CD4-positive, alpha-beta T cell treated with Interleukin-17A for 4 hours (primary cell): ENCODE measurements at places on chromosomes 6 and 20.
A peak's percentile ranks its signal among the peaks of the same experiment; 100 is the strongest.

GRCh38 chr6:83960664-83961063, 72.9 kb upstream of the MRAP2 start:
- no peak for DNase-seq

GRCh38 chr20:10674684-10675449, 1.1 kb upstream of the JAG1 start:
- peak; percentile 12 for DNase-seq

DNA sequence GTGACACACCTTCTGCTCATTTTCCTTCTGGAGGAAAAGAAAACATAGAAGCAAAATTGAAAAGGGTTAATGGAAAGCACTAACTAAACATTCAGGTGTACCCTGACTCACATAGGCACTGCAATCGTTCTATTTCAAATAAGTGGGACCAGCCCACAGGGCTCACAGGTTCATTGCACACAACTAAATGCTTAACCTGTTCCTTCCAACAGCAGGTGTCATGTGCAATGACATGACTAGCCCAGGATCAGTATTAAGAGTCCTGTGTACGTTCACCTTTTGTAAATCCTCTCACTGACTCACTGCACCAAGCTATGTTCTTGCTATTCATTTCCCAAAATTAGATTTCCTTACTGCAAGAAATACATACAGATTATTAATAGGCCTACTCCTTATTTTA, 151.3 kb downstream of the GMPR start:
- no peak for DNase-seq

GRCh38 chr20:61424011-61424627, 172.1 kb downstream of the CDH4 start:
- DNase-seq, result no peak

DNA sequence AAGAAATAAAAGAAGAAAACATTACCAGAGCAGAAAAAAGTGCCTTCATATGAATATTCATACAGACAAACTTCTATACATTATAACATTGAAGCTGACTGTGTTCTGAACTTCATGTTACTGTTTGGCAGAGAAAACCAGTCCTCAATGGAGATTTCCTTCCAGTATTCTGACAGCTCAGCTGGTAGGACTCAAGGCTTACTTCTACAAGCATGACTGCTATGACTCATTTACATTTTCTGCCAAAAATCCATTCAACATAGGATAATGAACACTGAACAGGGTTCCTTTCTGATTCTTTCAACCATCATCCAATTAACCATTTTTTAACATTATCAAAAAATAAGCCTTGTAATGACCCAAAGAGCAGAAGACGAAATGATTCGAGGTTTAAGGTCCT, 25.4 kb downstream of the COL9A1 start:
- DNase-seq, result no peak

DNA sequence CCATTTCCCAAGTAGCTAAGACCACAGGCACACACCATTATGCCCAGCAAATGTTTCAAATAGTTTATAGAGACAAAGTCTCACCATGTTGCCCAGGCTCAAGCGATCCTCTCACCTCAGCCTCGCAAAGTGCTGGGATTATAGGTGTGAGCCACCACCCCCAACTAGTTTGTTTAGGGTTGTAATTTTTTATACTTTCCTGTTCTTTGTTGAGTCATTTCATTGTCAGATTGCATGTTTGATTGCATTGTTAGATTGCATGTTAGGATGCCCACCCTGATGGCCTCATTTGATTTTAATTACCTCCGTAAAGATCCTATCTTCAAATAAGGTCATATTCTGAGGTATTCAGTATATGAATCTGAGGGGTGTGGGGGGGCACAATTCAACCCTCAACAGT, 73.3 kb upstream of the SASH1 start:
- DNase-seq, result no peak

- DNase-seq, result no peak
Measured at GRCh38 chr6:48986845-48987244, 476.2 kb downstream of the MMUT start.

DNA sequence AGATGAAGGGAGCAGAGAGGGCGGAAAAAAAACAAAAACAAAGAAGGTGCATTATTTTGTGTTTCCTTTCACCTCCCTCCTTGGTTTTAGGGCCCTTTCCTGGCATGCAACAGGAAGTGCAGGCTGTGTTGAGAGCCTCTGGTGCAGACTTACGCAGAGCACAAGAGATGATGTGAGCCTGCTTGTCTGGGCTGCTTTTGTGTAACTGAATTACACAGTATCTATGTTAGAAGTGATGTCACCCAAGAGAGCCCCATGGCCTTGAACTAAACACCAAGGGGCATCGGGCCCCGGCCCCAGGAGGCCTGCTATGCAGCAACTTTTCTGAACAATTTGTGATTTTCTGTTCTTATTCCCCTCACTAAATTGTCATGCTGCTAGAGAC, 25.5 kb downstream of the GNAS start:
- DNase-seq, result peak; percentile 49

- peak; percentile 78 for DNase-seq
Measured at GRCh38 chr20:24027229-24027628, 38.6 kb upstream of the GGTLC1 start.

DNA sequence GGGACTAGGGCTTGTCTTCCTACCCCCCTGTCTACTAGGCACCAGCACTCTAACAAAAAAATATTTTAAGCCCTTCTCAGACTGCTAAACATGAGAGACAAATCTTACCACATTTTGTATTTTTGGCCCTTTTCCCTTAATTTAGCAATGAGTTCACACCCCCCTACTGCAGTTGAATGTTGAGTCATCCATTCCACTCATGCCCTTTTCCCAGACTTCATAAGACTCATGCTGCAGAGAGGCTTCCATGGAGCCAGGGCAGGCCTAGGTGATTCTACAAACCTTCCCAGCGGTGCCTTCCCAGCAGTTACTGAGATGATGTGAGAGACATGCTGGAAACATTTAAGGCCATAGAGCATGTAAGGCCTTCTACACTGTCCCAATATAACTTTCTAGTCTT, 53.9 kb downstream of the PXDC1 start:
- no peak for DNase-seq

- no peak for DNase-seq
Measured at GRCh38 chr6:65501045-65501444, 206.0 kb downstream of the EYS start.

- DNase-seq, result no peak
Measured at GRCh38 chr6:157728183-157728881, 94.7 kb upstream of the SNX9 start.

GRCh38 chr6:26318459-26319404, 46.3 kb upstream of the BTN3A2 start:
- no peak for DNase-seq

- no peak for DNase-seq
Measured at GRCh38 chr6:81556551-81556950, 195.9 kb downstream of the TENT5A start.

- peak; percentile 41 for DNase-seq
Measured at GRCh38 chr20:21571841-21572690, 58.2 kb upstream of the NKX2-2 start.

DNA sequence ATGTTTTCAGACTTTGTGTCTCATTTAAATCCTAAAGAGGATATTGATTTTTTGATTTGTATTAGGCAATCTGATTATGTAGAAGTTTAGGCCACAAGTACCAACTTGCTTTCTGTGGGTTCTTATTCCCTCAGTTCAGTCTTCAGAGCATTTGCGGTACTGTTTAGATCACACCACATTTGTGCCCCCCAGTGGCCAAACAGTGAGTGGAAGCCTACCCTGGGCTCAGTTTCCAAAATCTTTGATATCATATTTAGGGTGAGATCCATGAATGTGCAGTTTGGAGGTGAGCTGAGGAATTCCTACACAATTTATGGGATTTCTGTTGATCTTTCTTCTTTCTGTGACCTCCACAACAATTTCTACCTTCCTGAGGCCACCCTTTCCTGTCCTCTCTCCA, 92.3 kb upstream of the FUT9 start:
- DNase-seq, result no peak

DNA sequence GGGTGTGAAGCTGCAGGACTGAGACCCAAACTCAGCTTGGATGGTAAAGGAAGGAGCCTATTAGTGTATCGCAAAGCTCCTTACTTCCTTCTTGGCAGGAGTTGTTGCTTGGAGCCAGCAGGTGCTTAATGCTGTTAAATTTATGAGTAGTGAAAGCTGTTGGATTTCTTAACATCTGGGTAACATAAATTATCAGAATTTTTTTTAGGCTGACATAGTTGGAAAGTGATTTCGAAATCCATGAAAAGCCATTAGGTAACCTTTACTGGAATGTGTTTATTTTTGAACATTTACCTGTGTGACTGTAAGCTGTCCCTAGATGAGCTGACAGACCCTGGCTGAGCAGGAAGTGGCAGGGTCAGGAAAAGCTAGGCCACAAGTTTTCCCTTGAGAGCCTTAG, 470.4 kb upstream of the SLC35B3 start:
- DNase-seq, result no peak

GRCh38 chr6:4905826-4906225, 98.0 kb downstream of the RPP40 start:
- DNase-seq, result no peak

GRCh38 chr6:139448998-139449610, 74.7 kb upstream of the CITED2 start:
- no peak for DNase-seq

DNA sequence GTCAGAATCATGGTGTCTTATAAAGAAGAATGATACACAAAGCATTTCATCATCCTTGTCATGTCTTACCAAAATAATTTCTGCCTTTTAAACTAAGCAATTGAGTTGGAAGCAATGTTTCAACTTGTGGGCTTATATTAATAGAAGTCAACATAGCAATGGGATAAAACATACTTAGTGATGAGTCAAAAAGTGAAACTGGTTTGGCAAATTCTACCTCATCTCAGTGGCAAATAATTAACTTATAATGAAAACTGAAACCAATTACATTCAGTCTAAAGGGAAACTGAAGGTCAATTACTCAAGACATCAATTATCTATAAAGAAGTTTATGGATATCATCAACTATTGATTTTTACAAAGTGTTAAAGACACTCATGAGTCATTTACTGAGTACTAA, 463.8 kb downstream of the BMP2 start:
- DNase-seq, result no peak

- DNase-seq, result no peak
Measured at GRCh38 chr6:124661097-124661661, 301.1 kb upstream of the RNF217 start.

- no peak for DNase-seq
Measured at GRCh38 chr20:8213831-8214587, 81.9 kb downstream of the PLCB1 start.

DNA sequence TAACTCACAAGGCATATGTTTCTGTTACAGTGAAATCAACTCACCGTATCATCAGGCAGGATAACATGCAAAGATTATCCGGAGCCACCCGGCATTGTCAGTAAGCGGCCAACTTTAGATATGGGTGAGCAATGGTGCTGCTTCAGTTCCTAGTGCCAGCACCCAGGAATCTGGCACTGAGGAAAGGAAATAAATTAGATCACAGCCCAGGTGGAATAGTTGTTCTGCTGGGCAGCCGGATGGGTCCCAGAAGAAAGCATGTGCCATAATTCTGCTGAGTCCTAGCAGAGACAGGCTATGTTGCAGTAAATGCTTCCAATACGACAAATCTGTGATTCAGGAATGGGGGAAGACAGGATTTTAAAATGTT, 183.6 kb upstream of the SPTLC3 start:
- DNase-seq, result no peak

GRCh38 chr6:11727998-11728961, 50.3 kb downstream of the ADTRP start:
- peak; percentile 63 for DNase-seq

DNA sequence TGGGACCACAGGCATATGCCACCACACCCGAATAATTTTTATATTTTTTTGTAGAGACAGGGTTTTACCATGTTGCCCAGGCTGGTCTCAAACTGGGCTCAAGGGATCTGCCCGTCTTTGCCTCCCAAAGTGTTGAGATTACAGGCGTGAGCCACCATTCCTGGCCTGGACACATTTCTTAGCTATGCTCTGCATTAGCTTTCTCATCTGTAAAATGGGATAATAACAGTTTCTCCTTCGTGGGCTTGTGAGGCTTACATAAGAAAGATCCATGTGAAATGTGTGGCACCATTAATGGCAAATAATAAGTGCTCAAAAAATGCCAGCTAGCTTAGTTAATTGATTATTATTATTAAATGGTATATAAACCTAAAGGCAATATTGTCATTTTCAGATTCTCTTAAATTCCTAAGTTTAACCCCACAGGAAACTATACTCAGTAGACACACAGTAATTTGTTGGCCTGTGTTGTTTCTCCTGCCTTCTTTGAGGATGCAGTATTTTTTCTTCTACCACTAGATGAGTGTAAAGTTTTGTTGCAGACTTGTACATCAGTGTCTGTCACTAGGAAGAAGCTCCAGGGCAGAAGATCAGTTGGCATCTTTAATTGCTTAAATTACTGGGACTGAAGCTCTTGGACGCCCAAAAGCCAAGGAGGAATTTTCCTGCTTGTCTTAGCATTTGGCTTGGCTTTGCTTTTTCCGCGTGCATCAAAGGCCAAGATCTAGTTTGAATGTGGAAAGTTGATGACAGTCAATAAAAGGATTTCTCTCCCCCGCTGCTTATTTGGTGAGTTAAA, 162.3 kb upstream of the ZNF217 start:
- no peak for DNase-seq

DNA sequence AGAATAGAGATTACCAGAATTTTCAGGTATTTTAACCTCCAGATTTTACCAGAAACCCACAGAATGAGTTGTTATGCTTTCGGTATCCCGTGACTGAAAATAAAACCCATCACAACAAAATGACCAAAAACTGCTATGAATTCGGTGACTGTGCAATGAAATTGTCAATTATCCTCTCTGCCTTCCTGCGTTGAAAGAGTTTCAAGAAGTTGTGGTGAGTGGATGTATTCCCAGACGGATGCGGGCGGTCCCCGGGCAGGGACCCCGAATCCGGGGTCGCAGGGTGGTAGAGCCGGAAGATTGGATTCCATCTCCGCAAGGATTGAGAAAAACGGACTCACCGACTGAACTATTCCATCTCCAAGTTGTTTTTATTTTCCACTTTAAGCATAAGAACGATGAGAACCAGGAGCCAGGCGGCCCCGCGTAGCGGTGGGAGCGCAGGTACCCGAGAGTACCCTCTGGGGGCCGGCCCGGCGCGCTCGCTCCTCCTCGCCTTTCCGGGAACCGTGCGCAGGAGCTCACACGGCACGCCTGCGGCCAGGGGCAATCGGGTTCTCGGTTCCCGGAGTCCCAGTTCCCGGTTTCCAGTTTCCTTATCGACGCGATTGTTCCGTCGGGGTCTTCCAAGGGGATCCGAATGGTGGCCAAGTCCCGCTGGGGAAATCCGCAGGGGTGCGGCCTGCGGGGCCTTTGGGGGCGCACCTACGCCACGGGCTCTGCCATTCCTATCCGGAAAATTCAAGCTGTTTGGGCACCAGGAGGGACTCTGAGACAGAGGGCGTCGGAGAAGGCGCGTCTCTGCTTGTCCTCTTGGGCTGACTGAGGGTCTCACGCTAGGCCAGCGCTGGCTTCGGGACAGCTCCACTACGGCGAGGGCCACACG, 104.9 kb upstream of the PRDM1 start:
- DNase-seq, result peak; percentile 58

GRCh38 chr6:161362266-161362665, 88.4 kb upstream of the AGPAT4 start:
- DNase-seq, result no peak
